ENCODE measurements at places on chromosomes 3 and 15.
A peak's percentile ranks its signal among the peaks of the same experiment; 100 is the strongest.

- DNase-seq = no peak
These were observed 426.1 kb downstream of the IL5RA start for GRCh38 chr3:2684046-2684445.

GRCh38 chr15:74156678-74157411, 16.7 kb upstream of the ISLR start:
- no peak for DNase-seq

GRCh38 chr3:171026597-171027293, at the start of gene SLC2A2:
SLC2A2 (minus strand) TSS chr3:171026720; CDS start chr3:171026670, 50 bp downstream.
- no peak for DNase-seq

DNA sequence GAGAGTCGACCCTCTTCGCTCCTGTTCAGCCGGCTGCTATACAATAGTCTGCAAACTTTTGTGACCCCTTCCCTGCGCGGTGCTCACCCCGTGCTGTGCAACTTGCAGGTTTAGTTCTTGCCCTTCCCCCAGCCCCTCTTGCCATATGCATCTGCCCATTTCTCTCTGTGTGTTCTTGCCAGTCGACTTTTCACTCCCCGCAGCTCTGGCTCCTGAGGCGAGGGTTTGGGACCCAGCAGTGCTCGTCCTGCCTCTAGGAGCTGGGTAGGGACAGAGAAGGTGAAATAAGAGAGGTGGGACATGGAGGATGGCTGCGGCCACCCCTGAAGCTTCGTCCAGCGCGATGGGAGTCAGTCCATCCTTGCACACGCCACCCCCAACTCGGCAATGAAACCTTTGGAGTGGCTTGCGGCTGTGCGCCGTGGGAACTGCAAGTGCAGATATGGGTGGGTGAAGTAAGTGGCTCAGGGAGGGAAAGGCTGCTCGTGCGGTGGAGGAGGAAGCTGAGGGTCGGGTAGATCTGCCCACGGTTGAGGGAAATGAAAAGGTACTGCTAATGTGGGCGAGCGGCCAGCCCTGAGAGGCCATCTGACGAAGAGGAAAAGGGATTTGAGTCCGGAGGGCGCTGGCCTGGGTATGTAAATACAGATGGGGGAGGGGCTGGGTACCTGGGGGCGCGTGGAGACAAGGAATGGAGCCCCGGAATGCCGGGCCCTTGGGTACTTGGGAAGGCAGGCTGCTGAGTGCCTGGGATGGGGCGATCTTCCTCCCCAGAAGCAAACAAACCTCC, 1.0 kb downstream of the LRRC3B start:
- no peak for DNase-seq

GRCh38 chr15:68578175-68578979, 416 bp upstream of the CORO2B start:
- DNase-seq = peak; percentile 43

- DNase-seq = no peak
These were observed 4.6 kb downstream of the ALAS1 start for GRCh38 chr3:52202384-52203077.

DNA sequence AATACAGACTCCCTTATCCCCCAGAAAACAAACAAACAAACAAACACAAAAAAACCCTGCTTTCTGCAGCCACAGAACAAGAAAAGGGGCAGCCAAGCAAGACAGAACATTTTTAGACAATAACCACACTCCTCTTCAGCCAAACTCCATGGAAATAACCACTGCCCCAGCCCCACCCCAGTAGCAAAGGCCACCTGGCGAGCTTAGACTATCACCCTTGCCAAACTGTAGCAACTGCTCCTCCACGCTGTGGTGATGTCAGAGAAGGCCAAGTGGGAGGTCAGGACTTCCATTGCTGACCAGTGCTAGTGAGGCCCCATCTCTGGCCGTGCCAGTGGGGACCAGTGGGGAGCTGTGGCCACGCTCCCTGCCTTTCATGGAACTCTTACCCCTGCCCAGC, 60.3 kb upstream of the CHRNA7 start:
- DNase-seq = no peak

- DNase-seq = no peak
These were observed 4.2 kb upstream of the LRIG1 start for GRCh38 chr3:66504850-66505641.

DNA sequence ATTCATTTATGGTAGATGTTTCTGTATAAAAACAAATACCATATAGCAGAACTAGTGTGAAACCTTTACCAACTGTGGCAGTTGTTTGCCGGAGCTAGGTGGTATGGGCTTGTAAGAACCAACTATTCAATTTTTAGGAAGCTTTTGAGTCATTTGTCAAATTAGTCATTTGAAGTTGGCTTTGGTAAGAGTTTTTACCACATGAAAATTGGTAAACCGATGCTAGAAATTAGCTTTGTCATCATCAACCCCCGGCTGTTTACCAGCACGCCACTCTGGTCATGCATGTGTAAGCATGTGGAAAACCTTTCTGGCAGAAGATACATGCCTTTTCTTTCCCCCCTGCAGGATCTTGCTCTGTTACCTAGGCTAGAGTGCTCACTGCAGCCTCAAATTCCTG, 63.3 kb downstream of the IL1RAP start:
- DNase-seq = no peak

DNA sequence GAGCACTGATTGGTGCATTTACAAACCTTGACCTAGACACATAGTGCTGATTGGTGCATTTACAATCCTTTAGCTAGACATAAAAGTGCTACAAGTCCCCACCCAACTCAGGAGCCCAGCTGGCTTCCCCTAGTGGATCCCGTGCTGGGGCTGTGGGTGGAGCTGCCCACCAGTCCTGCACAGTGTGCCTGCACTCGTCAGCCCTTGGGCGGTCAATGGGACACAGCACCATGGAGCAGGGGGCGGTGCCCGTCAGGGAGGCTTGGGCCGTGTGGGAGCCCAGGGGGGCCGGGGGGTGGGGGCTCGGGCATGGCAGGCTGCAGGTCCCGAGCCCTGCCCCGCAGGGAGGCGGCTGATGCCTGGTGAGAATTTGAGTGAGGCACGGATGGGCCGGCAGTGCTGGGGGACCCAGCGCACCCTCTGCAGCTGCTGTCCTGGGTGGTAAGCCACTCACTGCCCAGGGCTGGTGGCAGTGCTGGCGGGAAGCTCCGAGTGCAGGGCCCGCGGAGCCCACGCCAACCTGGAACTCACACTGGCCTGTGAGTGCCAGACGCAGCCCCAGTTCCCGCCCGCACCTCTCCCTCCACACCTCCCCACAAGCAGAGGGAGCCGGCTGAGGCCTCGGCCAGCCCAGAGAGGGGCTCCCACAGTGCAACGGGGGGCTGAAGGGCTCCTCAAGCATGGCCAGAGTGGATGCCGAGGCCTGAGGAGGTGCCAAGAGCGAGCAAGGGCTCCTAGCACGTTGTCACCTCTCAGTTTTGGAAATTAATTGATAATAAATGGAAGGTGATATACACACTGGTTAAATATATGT, 207.7 kb downstream of the RAP2B start:
- DNase-seq = no peak
